NCI-H510A treated with DMSO at 0.1 percent for 48 hours (cell line): ENCODE measurements at places on chromosomes 2 and 18.
A peak's percentile ranks its signal among the peaks of the same experiment; 100 is the strongest.

DNA sequence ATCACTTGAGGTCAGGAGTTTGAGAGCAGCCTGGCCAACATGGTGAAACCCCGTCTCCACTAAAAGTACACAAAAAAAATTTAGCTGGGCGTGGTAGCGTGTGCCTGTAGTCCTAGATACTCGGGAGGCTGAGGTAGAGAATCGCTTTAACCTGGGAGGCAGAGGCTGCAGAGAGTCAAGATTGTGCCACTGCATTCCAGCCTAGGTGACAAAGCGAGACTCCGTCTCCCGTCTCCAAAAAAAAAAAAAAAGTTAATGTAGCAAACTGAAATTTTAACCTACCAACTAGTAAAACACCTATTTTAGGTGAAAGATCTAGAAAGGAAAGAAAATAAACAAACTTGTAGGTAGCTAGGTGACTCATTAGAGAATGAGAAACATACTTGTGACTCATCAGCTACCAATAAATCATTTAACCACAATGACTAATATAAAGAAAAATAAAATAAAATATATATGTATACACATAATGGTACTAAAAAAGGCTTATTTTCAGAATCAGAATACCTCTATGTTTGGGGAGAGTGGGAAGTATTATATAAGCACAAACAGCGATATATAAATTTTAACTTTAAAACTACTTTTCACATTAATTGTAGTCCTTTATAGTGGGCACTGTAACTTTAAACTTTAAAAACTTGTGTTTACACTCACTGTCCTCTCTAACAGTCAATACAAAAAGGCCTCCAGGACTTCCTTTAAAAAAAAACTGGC, 36.6 kb downstream of the DARS1 start:
- no peak for DNase-seq

GRCh38 chr18:3424280-3424890, 25.6 kb upstream of the TGIF1 start:
- no peak for DNase-seq

DNA sequence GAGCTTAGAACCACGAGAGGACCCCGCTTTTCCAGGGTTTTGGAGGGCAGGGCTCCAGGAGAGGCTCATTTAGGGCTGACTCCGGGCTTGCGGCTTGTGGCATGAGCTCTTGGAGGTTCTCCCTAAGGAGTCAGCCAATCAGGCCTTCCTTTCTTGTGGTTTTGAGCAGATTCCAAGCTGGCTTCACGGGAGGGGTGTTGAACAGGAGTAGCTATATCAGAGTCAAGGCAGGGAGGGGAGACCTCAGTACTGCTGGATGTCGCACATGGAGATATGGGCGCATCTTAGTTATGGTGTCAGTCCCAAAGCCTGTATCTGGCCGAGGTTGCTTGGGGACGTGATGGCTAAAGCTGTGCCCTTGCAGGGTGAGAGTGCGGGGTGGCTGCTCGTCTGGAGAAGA, 98.6 kb downstream of the AGAP1 start:
- DNase-seq = no peak

- peak; percentile 11 for DNase-seq
Observed at GRCh38 chr2:157627594-157628476, 829 bp downstream of the ACVR1C start.
